ENCODE measurements at places on chromosomes 1 and 21.

- DNase-seq: no peak
Observed at GRCh38 chr1:67843746-67844145, 10.5 kb upstream of the GNG12 start.

DNA sequence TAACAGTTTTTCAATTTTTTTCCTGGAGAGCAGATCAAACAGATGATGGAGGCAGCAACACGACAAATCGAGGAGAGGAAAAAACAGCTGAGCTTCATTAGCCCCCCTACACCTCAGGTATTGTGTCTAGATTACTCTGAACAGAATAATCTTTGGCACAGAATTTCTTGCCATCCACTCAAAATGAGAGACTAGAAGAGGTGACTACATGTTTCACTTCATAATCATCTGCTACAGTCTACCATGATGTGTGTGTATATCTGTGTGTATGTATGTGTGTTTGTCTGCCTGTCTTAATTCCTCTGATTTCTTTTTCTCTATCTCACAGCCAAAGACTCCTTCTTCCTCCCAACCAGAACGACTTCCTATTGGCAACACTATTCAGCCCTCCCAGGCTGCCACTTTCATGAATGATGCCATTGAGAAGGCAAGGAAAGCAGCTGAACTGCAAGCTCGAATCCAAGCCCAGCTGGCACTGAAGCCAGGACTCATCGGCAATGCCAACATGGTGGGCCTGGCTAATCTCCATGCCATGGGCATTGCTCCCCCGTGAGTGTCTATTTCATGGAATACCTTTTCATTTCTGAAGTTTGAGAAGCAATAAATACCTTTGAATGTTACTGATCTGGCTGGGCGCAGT lies 11.4 kb downstream of the PRPF3 start:
- DNase-seq: no peak

GRCh38 chr1:51297401-51298321 lies 32.7 kb downstream of the TTC39A start:
- no peak for DNase-seq

DNA sequence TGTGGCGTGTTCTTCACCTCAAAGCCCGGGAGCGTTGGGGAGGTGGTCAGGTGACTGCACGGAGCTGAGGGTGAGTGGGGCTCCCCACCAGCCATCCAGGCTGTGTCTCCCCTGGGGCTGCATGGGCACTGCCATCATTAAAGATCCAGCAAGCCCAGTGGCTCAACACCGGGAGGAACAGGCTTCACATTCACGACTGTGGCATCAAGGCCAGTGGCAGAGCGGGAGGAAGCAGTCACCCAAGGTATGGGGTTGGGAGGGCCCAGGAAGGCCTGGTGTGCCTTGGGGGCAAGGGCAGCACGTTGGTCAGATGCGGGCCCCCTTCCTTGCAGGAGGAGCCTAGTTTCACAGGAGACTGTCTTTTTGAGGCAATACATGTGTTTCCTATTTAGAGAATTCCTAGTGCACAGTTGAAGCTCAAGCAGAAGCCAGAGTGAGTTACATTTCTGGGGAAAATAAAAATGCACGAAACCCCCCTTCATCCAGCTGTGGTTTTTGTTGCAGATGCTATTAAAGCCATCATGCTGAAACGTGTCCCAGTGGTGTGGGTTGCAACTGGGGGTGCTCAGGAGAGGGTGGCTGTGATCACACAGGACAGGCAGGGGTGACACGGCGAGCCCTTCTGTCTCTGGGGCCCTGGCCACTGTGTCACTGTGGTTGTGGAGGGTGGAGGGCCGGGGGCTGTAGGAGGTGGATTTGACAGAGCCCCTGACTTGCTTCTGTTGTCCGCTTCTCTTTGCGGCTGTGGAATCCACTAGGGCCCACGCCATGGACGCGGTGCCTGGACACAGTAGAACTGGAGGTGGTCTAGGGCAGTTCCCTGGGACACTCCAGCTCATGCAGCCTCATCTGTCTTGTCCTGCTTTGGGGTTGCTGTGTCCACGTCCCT lies 34.1 kb downstream of the SNAP47 start:
- no peak for DNase-seq

DNA sequence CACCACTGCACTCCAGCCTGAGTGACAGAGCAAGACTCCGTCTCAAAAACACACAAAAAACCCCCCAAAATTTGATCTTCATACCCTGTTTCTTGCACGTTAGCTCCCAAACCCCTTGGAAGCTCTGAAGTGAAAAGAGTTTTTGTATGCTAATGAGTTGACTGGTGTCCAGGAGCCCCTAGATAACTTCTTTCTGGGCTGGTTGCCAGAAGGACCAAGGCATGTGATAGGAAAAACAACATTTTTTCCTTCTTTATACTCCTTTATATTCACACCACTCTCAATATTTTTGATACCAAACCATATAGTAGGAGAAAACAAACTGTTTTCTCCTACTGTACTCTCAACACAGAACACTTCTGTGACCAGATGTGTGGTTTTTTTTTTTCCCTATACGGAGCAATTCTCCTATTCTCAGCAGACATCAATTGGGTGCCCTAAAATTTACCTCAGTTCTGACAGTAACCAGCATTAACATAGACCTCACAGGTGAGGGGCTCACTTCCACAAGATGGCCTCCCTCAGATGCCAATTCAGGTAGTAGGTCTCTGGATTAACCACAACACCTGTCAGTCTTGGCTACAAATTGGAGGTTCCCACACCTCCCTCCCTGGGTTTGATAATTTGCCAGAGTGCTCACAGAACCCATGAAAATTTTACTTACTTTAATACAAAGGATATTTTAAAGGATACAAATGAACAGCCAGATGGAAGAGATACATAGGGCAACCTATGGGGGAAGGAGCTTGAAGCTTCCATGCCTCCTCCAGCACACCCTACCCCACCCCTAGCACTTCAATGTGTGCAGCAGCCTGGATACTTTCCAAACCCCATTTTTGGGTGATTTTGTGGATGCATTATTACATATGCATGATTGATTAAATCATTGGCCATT lies 25.6 kb downstream of the ZYG11B start:
- DNase-seq: no peak

GRCh38 chr1:32920833-32921232 lies 19.6 kb upstream of the TMEM54 start:
- no peak for DNase-seq

DNA sequence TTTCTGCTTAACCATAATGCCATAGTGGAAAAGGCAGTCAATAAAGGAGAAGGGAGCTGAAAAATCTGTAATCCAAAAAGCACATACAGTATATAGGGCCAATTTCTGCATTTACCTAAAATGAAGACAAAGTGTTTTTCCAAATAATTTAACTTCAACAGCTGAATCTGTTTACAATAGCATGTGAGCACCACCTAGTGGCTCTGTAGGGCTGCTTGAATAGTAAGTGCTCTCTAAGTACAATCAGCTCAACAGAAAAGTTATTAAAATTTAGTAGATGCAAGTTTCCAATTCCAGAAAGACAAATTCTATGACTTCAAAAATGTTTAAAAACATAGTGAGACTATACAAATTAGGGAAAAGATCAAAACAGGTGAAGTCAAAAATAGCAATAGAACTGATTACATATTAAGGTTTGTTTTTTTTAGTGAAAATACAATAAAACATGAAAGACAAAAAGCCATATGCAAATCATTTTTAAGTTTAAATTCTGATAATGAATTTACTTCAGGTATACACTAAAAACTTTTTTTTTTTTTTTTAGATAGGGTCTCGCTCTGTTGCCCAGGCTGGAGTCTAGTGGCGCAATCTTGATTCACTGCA lies 220.0 kb downstream of the SETD4 start:
- DNase-seq: no peak

DNA sequence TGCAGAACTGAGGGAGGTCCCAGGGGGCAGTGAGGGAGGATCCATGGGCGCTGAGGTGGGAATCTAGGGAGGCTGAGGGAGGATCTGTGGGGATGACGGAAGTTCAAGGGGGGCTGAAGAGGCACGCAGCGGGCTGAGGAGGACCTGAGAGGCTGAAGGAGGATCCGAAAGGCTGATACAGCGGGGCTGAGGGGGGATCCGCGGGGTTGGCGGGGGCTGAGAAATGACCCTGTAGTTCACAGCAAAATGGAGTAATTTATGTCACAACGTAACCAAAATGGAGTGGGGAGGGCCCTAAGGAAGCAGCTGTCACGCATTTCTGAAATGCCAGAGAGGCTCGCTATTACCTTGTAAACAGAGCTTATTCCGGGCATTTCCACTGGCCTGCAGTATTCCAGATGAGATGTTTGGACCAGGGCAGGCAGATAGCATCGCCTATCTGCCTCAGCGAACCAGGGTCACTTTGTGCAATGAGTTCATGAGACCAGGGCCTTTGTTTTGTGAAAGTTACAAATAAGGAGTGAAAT lies 926 bp upstream of the MRPL55 start:
- no peak for DNase-seq

GRCh38 chr1:116379674-116380498 lies 6.8 kb downstream of the ATP1A1 start:
- no peak for DNase-seq

DNA sequence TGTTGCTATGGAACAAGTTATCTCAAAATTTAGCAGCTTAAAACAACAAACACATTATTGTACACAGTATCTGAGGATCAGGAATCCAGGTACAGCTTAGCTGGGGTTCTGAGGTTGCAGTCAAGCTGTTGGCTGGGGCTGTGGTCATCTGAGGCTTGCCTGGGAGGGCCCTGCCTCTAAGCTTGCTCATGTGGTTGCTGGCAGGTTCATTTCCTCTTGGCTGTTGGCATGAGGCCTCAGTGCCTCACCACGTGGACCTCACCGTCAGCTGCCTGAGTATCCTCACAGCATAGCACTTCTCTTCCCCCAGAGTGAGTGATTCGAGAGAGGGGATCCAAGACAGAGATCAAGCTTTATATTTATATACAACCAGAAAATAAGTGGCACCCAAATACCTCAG lies 18.6 kb downstream of the NTPCR start:
- DNase-seq: no peak

GRCh38 chr1:205610901-205611466 lies 20.8 kb downstream of the ELK4 start:
- DNase-seq: no peak

DNA sequence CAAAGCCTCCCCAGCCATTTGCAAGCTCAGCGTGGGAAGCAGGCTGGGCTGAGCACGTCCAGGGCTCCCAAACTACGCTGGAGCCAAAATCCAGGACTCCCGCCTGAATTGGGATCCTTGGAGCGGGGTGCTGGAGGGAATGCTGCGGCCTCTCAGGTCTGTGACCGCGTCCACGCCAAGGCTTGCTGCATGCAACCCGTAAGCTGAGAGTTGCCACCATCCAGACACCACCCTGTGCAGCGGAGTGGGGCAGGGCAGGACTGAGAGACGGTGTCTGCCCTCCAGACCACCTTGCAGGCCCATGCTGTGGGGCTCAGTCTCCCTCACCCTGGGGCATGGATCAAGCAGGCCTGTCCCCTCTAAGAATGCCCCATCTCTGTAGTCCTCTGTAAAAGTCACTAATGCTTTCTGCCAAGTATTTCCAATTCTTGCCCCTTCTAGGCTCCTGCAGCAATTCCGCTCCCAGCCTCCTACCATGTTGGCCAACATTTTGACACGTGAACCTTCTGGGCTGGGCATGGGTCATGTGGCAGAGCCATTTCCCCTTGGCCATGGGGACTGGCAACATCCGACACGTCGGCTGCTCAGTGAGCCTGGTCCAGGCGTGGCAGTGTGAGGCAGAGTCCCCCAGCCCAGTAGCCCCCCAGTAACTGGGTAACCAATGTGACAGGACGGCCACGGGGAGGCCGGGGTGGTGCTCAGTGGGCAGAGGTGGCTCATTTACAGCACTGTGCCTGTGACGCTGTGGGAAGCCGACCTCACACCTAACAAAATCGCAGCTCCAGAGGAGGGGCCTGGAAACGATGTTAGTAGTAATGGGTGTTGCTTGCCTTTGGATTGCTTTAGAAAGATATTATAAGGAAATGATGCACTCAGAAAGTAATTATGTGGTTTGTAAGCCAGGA lies 57.9 kb upstream of the PDE9A start:
- no peak for DNase-seq

DNA sequence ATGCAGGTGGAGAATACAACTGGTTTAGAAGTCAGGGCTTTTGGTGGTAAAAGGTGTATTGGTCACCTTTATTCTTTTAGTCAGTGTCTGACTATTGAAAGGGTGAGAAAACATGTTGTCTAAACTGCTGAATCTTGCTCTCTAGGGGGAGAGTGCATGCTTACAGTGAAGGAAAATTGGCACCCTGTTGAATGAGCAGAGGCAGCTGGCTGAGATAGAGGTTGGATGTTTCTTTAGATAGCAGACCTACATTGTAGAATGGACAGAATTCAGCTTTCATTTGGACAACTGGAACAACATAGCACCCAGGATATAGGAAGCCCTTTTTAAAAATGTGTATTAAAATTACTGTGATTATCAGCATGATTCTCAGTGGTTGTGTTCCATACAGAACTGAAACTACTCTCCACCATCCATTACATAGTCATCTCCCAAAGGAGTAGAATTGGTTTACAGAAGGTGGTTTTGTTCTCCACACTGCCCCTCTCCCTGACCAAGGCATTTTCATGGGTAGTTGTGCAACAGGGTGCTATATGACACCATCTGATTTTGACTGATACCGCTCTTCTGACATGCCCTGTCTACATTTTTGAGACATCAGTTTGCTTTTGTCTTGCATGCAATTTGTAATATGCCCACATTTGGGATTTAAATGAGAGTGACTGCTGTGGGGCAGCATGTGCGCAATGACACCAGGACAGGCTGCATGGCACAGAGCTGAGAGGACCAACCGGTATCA lies 16.2 kb downstream of the RHOU start:
- no peak for DNase-seq

GRCh38 chr21:38664315-38664714 lies 141.4 kb upstream of the ETS2 start:
- no peak for DNase-seq

- DNase-seq: no peak
Observed at GRCh38 chr21:42384156-42384945, 11.5 kb downstream of the TMPRSS3 start.

DNA sequence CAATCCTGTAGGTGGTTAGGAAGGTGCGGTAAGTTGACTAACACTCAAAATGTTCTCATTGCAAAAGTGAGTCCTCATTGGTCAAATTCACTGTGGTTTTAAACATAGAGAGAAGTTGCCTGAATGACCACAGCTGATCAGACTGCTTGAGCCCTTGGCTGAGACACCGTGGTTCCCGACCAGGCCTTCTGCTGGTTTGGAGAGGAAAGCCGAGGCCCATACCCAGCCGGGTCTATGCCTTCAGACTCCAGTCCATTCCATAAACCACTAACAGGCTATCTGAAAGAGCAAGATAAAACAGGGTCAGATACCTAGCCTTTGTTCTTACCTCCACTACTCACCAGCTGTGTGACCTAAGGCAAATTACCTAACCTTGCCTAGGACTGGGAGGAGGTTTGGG lies 133.9 kb downstream of the LMX1A start:
- no peak for DNase-seq

- DNase-seq: no peak
Observed at GRCh38 chr21:40689840-40690360, 157.1 kb downstream of the DSCAM start.

- DNase-seq: no peak
Observed at GRCh38 chr1:221878134-221878533, 136.2 kb upstream of the DUSP10 start.

GRCh38 chr1:156452907-156453306 lies 47.7 kb downstream of the MEF2D start:
- no peak for DNase-seq

Measured in stimulated activated CD4-positive, alpha-beta T cell treated with anti-CD3 and anti-CD28 coated beads, Interleukin-1b, Interleukin-23, amount 100 ng/mL, for 1 hour (primary cell).